ENCODE measurements at places on chromosomes 3 and 15.

- DNase-seq = no peak
These were observed 44.6 kb downstream of the PTPN23 start for GRCh38 chr3:47425383-47425778.

DNA sequence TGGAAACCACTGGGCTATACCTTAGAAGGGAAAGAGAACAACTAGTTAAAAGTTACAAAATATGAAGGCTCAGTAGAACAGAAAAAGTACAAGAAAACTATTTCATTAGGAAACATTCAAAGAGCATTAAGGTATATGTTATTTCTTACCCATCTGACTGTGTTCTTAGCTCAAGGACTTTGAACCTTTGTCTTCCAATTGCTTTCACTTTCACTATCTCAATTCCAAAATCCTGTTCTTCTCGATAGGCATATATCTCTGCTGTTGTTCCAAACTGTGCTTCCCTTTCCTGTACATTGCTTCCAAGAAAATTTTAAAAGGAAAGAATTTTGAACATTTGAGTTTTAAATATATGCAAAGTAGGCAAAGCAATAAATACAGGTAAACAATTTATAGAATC, 6.9 kb downstream of the CRBN start:
- no peak for DNase-seq

DNA sequence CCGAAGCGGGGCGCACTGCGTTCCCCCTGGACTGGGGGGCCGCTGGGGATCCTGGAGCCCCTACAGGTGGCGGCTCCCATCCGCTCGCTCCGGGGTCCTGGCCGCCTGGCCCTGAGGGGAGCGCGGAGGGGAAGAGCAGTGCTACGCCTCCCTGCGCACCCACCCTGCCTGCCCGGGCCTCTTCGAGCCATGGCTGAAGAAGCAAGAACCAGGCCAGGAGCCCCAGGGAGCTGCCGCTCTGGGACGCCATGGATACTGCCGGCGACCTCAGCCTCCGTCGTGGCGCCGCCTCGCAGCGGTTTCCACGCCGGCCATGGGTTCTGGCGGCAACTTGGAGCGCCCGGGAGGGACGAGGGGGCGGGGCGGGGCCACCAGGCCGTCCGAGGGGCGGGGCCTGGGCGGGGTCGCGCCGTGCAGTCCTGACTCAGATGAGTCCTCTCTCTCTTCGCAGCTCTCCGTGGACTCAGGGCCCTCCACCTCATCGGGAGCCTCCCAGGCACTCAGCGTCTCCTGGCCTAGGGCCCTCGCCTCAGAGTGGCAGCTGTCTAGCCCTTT, 50.9 kb downstream of the MYL3 start:
- DNase-seq = peak; percentile 90

GRCh38 chr15:81072551-81072950, 61.5 kb upstream of the CFAP161 start:
- no peak for DNase-seq

DNA sequence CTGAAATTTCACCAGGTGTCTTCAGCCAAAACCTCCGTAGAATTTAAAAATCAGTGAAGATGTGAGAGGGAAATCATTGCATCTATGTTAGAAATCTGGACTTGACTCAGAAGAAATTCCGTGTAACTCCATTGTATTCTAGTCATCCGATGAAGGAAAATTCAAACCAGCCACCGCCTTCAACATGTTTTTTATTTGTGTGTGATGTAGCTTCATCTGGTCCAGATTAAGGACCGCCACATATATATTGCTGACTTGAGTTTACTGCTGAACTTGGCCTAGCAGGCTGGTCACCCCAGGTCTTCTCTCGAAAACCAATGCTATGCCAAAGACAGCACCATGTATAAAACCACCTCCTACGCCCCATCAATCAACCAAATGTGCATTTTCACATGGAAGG, 120.9 kb downstream of the FOXP1 start:
- DNase-seq = no peak

- peak; percentile 62 for DNase-seq
These were observed 64.4 kb upstream of the PPARG start for GRCh38 chr3:12224181-12225147.

DNA sequence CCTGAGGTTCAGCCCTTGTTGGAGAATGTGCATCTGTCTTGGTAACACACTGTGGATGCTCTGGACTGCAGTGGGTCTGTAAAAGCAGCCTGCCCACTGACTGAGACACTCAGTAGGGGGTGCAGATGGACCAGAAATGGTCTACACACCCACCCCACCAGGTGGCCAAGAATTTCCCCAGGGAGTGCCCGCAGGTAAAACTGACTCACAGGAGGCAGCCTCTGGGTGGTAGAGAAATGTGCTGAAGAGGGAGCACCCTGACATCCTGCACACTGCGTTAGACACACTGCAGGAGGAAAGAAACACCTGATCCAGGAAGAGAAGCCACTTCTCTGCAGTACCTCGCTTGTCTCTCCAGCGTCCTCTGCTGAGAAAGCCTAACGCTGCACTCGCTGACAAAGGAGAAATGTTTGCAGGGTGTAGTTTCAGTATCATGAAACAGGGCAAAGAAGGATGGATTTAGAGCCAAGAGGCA, 109.5 kb upstream of the ABHD17C start:
- DNase-seq = peak; percentile 9

DNA sequence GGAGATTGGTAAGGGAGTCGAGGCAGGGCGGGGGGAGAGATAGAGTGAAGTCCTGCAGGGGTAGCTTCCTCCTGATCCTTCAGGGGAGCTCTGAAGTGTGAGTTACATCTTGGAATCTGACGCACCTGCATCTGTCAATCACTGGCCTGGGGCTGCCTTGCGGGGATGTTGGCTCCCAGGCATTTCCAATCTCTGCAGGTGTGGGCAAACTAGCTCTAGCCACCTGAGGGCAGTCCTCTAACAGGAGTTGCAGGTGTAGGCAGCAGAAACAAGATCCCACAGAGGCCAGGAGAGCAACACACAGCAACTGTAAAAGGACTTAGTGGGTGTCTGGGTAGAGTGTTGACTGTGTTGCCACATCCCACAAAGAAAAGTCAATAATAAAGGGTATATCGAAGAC, 63.6 kb downstream of the ZNF621 start:
- peak; percentile 51 for DNase-seq

- peak; percentile 71 for DNase-seq
These were observed 142.7 kb downstream of the NSMCE3 start for GRCh38 chr15:29126821-29127461.

- no peak for DNase-seq
These were observed 386.6 kb upstream of the THBS1 start for GRCh38 chr15:39194106-39194830.

DNA sequence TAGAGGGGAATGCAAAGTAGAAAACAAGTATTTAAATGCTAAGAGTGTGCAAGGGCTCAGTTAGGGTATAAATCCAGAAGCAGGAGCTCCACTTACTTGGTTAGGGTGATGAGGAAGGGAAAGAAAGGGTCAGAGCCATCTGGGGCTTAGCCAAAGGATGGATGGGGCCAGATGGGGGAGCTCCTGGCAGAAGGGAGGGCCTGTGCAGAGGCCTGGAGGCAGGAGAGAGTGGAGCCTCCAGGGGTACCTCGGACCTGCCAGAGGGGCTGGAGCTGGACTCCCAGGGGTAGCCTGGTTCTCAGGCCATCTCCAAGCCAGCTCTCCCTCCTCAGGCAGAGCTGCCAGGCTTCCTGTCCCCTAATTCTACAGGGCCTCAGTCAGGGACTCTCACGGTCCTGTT, 506.3 kb downstream of the SHQ1 start:
- no peak for DNase-seq

DNA sequence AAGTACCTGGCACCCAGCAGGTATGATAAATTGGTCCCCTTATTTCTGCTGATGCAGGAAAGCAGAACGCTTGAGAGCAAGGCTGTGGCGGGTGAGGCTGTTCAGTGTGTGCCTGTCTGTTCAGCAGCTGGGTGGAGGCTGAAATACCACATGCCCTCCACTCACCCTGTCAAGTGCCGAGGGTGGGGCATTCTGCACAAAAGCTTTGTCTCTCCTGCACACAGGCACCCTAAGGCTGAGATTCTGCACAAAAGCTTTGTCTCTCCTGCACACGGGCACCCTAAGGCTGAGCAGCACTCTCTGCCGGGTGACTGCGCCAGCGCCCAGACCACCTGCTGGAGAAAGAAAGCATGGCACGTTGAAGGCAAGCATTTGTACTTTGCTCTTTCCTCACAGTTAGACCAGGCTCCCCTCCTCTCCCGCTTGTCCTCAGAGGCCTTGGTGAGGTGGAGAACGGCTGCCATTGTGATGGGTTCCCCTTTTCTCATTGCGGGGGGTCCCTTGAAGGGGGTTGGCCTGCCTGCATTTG, 97.5 kb downstream of the BDH1 start:
- DNase-seq = no peak

DNA sequence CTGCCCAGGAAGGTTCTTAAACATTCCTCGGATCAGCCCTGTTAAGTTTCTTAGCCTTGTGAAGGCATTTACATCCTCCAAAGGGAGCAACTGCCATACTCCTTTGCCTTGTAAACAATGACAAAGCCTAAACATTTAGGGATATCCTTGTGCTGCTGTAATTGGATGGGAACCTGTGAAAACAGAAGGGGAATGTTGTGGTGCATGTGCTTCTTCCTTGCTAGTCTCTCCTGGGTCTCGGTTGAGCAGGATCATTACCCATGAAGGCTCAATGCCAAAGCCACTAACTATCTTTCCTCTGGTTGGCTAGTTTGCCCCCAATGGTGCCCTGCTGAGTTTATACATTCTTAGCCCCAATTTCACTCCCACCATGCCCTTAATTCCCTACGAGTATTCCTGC, 17.3 kb downstream of the CHRNA3 start:
- DNase-seq = no peak

GRCh38 chr15:99487337-99487730, 78.5 kb upstream of the MEF2A start:
- no peak for DNase-seq

- DNase-seq = no peak
These were observed 17.5 kb downstream of the LSG1 start for GRCh38 chr3:194654443-194654842.

DNA sequence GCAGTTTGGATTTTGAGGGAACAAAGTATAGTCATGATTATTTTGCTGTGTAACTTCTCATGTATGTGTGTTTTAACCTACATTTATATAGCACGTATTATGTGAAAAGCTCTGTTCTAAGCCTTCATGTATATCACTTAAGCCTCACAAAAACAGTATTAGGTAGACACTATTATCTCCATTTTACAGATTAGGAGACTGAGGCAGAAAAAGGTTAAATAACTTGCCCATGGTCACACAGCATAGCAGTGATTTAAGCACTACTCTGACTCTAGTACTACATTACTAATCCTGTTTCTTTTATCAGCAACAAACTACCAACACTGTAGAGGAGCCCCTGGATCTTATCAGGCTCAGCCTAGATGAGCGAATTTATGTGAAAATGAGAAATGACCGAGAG, 2.6 kb downstream of the LSM3 start:
- no peak for DNase-seq

GRCh38 chr3:46383211-46383950, 12.6 kb downstream of the CCR5 start:
- DNase-seq = no peak

- DNase-seq = peak; percentile 44
These were observed 410 bp downstream of the LRRC49 start for GRCh38 chr15:70892912-70893560.

GRCh38 chr15:29149738-29150075, 119.9 kb downstream of the NSMCE3 start:
- DNase-seq = no peak

- DNase-seq = no peak
These were observed 42.2 kb upstream of the ZBTB38 start for GRCh38 chr3:141326123-141326522.

GRCh38 chr3:45054196-45054857, 28.2 kb downstream of the CLEC3B start:
- DNase-seq = no peak

DNA sequence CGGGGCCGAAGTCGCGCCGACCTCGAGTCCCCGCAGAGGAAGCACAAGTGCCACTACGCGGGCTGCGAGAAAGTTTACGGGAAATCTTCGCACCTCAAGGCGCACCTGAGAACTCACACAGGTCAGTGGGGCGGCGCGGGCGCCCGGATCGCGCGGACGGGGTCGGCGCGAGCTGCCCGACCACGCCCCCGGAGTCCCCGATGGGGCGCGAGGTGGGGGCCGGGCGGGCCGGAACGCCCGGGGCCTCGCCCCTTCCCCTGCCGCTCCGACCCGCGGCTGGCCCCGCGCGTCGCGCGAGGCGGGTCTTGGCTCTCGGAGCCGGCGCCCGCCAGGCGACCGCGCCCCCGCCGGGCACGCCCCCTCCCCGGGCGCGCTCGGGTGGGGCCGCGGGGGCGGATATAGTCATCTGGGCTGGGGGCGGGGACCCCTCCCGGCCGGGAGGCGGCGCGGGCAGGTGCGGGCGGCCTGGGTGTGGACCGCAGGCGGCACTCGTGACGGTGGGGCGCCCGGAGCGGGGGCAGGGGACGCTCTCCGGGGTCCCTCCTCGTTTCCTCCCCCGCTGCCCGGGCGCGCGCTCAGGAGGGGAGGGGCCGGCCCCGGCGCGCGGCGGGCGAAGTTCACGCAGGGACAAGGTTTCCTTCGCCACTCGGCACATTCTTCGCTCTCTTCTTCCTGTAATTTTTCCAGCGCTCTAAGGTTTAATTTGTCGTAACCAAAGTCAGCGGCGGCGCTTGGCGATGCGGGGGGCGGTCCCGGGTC, 1.2 kb downstream of the KLF13 start:
- peak; percentile 48 for DNase-seq

- DNase-seq = no peak
These were observed 26.3 kb downstream of the COL6A6 start for GRCh38 chr3:130543322-130543721.

DNA sequence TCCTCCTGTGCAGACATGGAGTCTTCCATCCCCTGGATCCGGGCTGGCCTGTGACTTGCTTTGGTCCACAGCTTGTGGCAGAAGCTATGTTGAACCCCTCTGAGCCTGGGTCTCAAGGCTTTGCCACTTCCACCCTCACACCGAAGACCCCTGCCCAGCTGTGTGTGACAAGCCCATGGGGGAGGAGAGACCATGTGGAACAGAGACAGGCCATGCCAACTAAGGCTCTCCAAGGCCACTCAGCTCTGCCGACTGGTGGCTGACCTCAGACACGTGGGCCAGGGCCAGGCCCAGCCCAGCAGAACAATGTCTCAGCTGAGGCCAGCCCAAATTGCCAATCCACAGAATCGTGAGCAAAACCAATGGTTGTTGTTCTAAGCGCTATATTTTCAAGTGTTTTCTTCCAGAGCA, 16.4 kb upstream of the CFAP100 start:
- no peak for DNase-seq

DNA sequence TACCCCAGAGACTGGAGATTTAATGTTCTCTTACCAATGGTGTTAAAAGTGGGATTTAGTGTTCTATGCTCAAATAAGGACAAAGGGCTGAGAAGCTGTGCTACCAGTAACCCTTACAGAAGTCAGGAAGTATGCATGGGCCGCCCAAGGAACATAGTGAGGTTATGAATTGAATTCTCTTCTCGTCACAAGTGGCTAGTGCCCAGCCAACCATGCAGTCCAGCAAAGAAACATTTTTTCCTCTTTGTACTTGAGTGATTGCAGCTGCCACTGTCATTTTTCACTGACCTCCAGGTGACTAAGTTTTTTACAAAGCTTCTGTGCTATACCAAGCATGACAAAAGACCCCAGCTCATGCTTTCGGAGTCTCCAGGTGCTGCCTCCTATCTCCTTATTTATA, 110.6 kb upstream of the DCBLD2 start:
- no peak for DNase-seq
